ENCODE measurements at places on chromosomes 11 and 22. TPM values are rescaled to one million over a fixed set of nuclear protein-coding genes. Genes with fewer than 3 reads are reported as not detected.

Gene UBQLN3
- total RNA-seq = 0.12 TPM

Gene SLC22A6
- total RNA-seq = not detected

Gene FOSL1
- 22.2 TPM for total RNA-seq

Gene HBD
- not detected for total RNA-seq

Gene GPR137
- total RNA-seq = 13.5 TPM

Gene RAB39A
- not detected for total RNA-seq

Gene MUC6
- not detected for total RNA-seq

Gene XKR3
- not detected for total RNA-seq

Gene KRTAP5-1
- not detected for total RNA-seq

Gene SHANK2
- 0.97 TPM for total RNA-seq

Gene SPI1
- not detected for total RNA-seq

Gene ZBTB16
- 0.16 TPM for total RNA-seq

Gene DCHS1
- 42.3 TPM for total RNA-seq

Gene OR8D4
- not detected for total RNA-seq

Gene CARD18
- total RNA-seq = not detected

Gene LAYN
- 157 TPM for total RNA-seq

Gene ANKK1
- total RNA-seq = under 0.01 TPM

Gene TMEM191B
- total RNA-seq = not detected

Gene CDCA5
- 1.5 TPM for total RNA-seq

Gene STT3A
- total RNA-seq = 249 TPM

Gene P2RY2
- total RNA-seq = 0.16 TPM

Gene KIF18A
- total RNA-seq = 6.7 TPM

Gene APOBEC3B
- total RNA-seq = 0.49 TPM

Gene WT1
- not detected for total RNA-seq

Gene SMTNL1
- not detected for total RNA-seq

Gene LRRN4CL
- 63.6 TPM for total RNA-seq

Gene ARCN1
- 210 TPM for total RNA-seq

Gene GGT5
- 3.3 TPM for total RNA-seq

Gene CCDC73
- not detected for total RNA-seq

Gene TREH
- not detected for total RNA-seq

Gene AGBL2
- 1.3 TPM for total RNA-seq

Gene XNDC1N
- 10.4 TPM for total RNA-seq

Gene GANAB
- total RNA-seq = 270 TPM

Gene SYT8
- total RNA-seq = 1.1 TPM

Gene GRIA4
- 0.49 TPM for total RNA-seq

Gene SMCO4
- 11.0 TPM for total RNA-seq

Gene NRXN2
- 107 TPM for total RNA-seq

Gene MMP27
- 2.6 TPM for total RNA-seq

Gene RIMBP3B
- 0.24 TPM for total RNA-seq

Gene SLC25A18
- total RNA-seq = not detected

Gene MS4A18
- total RNA-seq = not detected

Gene DDIAS
- total RNA-seq = 0.73 TPM

Gene PTPN5
- total RNA-seq = not detected

Gene DNAJB13
- total RNA-seq = not detected

Gene TSG101
- total RNA-seq = 72.9 TPM

Gene LRRC56
- 0.65 TPM for total RNA-seq

Gene PGA5
- total RNA-seq = 0.16 TPM

Gene TMPRSS6
- not detected for total RNA-seq

Gene MS4A6E
- not detected for total RNA-seq

Gene MS4A4E
- total RNA-seq = not detected

Gene FLRT1
- under 0.01 TPM for total RNA-seq

Measured in hair follicle dermal papilla cell (primary cell).